ENCODE measurements at places on chromosomes 2 and 18.

GRCh38 chr2:9714630-9715214, 83.9 kb upstream of the YWHAQ start:
- DNase-seq = no peak

DNA sequence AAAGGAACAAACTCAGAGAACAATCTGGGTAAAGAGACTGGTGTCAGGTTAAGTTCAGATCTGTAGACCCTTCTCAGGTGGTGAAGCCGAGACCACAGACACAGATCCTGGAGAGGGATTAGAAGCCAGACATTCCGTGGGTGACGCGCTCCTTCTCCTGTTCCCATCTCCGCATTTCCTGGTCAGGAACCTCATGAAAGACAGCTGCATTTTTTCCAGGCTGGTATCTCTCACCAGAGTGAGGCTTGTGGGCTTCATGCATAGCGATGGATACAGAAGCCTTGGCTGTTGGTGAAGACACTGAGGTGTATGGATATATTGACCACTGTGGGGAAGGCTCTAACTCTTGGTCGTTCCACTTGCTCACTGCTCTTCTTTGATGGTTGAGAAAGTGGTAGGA, 152.6 kb downstream of the FAM210A start:
- no peak for DNase-seq

- DNase-seq = no peak
Measured at GRCh38 chr2:108586631-108587030, 52.4 kb downstream of the LIMS1 start.

GRCh38 chr2:160963957-160964356, 196.3 kb upstream of the TANK start:
- no peak for DNase-seq

DNA sequence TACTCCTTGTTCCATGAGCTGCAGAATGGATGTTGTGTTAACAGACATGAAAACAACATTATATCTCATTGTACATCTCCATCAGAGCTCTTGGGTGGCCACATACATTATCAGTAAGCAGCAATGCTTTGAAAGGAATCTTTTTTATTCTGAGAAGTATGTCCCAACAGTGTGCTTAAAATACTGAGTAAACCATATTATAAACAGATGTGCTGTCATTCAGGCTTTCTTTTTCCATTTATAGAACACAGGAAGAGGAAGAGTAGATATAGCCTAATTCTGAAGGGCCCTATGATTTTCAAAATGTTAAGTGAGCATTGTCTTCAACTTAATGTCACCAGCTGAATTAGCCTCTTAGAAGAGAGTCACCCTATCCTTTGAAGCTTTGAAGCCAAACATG, 44.3 kb upstream of the CABYR start:
- no peak for DNase-seq

All from SW480 (cell line).